ENCODE measurements at places on chromosomes 4 and X. TPM values are rescaled to one million over a fixed set of nuclear protein-coding genes. Genes with fewer than 3 reads are reported as not detected.

DNA sequence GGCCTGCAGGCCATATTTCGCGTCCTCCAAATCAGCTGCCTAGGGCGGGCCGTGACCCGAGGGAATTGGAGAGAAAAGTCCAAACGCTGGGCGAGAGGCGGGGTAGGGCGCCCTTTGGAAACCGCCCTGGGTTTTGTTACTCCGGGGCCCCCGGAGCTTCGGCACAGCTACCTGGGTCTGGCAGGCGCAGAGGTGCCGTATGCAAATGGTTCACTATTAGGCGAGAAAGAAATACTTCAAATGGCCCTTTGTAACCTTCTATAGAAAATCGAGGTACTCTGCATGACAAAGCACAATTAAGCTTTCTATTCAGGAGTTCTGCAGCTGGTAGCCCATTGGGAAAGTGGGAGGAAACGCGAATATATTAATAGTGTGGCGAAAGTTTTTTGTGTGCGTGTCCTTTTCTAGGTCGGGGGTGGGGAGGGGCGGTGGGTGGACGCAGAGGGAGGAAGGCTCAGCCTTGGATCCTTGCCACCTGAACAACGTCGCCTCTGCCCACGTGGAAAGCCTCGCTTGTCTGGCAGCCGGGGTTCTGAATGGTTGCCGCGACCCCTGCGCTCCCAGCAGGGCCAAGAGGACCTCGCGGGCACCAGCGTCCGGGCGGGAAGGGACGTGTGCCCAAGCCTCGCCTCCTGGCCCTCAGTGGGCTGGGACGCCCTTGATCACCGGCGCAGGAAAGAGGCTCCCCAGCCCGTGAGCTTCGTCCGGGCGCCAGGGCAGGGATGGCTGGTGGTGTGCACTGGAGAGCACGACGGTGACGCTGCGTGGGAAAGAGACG is 9.5 kb downstream of the GSX2 start:
- no peak for DNase-seq

DNA sequence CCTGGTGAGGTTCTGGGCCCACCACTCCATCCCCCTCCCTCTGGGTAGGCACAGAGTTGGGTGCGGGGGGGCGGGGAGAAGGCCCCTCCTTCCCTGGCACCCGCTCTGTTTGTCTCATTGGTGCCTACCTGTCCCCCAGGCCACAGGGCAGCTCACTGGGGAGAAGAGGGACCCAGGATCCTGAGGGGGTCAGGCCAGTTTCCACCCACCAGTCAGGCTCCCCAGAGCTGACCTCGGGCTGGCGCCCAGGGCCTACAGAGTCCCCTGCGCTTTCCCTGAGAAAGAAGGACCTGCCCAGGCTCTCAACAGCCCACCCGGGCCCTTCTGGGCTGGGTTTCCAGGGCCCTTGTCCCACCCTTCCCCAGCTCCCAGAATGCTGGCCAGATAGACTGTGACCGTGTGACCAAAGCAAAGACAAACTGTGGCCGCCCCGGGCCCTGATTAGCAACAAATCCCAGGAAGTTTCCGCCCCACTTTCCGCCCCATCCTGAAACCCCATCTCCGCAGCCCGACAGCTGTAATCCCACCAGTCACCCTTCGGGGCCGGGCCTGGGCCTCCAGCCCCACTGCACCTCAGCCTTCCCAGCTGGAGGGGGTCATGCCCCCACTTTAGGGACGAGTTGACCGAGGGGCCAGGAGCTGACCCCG is 33.8 kb upstream of the FGFR3 start:
- DNase-seq: no peak

- DNase-seq: no peak
These were observed 62.3 kb upstream of the SHOX start for GRCh38 chrX:568311-568710.

GRCh38 chrX:1112321-1112720 is 100.1 kb downstream of the CRLF2 start:
- DNase-seq: no peak

TCEAL3 gene
- 8.7 TPM for total RNA-seq

DNA sequence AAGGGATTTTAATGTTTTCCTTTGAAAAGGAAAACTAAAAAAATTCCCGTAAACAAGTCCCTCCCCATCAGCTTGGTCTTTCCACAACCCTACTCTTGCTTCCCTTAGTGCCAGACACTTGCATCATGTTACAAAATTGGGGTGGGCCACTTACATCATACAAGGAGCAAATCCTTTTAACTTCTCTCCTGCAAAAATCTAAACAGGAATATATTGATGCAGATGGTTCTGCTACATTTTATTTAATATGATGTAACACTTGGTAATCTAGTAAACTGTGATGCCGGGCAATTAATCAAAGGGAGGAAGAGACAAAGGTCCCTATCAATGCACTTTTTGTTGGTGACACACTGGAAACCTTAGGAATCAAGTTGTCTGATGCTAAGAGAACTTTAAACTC is 125.3 kb downstream of the UBE2K start:
- DNase-seq: no peak

GRCh38 chrX:64447207-64447606 is 52.0 kb upstream of the MTMR8 start:
- no peak for DNase-seq

GRCh38 chr4:144750348-144750747 is 104.4 kb downstream of the HHIP start:
- no peak for DNase-seq

MAOA gene
- total RNA-seq: 3.8 TPM
